HFFc6 (cell line): ENCODE measurements at places on chromosomes 7 and 10.

DNA sequence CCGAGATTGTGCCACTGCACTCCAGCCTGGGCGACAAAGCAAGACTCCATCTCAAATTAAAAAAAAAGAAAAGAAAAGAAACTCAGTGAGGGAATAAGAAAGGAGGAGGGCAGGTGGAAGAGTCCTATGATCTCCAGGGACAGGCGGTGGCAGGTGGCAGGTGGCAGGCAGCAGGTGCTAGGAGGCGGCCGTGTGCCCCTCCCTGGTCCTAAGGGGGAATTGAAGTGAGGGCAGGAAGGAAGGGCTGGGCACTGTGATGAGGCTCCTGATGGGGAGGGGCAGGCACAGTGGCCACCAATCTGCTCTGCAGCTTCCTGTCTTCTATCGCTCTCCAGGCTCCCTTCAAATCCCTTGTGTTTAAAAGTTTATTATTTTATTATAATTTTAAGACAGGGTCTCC is 41.2 kb upstream of the UBE3C start:
- no peak for DNase-seq

GRCh38 chr10:15320118-15320517 is 51.0 kb downstream of the FAM171A1 start:
- no peak for DNase-seq

DNA sequence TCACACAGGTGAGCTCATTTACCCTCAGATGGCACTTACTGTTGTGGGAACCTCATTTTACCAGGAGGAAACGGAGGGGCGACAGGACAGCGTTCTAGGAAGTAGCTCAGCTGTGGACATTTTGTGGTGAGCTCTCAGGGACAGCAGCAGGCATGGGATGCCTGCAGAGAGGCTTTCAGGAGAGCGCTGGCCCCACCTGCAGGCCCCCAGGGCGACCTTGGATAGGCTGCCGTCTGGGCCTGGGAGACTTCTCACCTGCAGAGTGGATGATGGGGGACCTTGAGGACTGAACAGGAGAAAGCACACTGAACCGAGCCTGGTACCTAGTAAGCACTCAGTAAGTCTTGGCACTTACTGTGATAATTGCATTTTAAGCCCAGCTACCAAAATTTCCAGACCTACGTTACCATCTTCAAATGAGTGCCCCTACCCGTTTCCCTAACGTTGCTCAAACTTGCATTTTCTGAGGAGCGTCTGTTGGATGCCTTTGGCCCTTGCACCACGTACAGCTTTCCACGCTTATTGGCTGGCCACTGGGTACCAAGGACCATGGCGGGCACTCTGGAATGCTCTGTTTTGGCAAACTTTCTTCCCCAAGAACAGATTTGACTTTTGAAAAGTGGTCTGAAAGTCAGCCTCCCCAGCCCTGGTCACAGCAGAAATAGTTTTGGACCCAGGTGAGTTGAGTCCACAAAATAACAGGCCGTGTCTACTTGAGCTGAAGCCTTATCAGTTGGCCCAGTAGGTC is 223.4 kb downstream of the EBF3 start:
- no peak for DNase-seq

- no peak for DNase-seq
Measured at GRCh38 chr10:117132751-117133231, 5.3 kb downstream of the VAX1 start.

DNA sequence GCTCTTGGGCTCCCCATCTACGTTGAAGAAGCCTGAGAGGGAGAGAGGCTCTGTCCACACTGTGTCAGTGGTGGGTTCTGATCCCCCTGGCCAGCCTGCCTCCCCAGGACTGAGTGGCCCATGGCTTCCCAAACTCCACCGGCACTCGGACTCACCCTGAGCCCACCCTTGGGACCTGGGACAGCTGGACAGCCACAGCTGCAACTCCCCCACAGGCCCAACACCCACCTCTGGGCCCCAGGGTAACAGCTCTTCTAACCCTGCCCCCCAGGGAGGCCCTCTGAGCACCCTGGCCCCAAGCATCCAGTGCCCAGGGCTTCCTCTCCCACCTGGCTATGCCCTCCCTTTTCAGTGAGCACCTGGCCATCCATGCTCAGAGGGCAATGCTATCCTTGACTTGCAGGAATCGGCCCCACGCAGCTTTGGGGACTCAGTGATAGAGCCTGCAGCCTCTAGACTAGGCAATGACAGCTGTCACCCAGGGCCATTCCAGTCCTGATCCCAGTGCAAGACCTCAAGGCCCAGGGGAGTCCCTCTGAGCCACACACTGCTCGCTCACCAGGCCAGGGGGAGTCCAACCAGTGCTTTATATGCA is 17.9 kb downstream of the OGDHL start:
- DNase-seq, result no peak

DNA sequence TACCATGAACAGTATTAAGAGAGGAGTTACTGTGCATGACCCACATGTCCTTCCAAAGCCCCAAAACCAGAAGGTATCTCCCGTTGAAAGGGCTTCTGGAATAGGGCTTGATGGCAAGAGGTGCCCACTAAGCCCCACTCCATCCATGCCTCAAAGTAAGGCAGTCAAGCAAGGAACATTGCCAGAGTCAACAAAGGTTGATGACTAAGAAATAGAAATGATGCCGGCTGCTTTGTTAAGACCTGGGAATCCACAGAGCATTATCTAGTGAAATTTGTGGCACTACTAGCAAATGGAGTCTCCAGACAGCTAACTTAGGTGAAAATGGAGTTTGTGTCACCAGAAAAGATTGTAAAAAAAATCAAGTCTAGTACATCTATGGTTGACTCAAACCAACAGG is 6.2 kb downstream of the SFR1 start:
- peak; percentile 16 for DNase-seq

GRCh38 chr7:78013386-78013785 is 214.8 kb downstream of the PHTF2 start:
- no peak for DNase-seq

- DNase-seq, result no peak
Measured at GRCh38 chr10:34817586-34817985, 2.5 kb upstream of the PARD3 start.

- no peak for DNase-seq
Measured at GRCh38 chr7:27883696-27884095, 143.7 kb downstream of the TAX1BP1 start.

DNA sequence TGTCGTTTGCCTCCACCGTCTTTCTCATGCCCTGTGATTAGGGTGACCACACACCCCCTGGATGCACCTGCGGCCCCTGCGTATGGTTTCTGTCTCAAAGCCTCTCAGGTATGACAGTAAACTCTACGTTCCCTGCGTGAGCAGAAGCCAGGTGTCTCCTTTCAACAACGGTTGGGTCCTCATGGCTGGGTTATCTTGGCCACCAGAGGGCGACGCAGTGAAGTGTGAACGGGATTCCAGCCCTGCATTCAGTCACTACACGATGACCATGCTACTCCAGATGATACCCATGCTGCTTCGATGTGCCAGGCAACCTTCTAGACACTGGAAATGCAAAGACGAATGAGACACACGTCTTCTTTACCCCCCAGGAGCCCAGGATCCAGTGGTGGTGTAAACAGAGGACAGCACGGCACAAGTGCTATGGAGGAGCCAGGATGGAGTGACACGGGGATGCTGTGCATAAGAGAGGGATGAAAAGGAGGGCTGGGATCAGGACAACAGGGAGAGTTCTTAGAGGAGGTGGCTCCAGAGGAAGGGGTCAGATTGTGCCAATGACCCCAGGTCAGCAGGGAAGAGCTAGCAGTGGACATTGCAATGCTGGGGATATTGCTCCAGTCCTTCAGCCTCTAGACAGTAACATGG is 228.1 kb upstream of the PFKP start:
- no peak for DNase-seq

- DNase-seq, result peak; percentile 21
Measured at GRCh38 chr10:112634096-112634830, 187.2 kb downstream of the VTI1A start.

DNA sequence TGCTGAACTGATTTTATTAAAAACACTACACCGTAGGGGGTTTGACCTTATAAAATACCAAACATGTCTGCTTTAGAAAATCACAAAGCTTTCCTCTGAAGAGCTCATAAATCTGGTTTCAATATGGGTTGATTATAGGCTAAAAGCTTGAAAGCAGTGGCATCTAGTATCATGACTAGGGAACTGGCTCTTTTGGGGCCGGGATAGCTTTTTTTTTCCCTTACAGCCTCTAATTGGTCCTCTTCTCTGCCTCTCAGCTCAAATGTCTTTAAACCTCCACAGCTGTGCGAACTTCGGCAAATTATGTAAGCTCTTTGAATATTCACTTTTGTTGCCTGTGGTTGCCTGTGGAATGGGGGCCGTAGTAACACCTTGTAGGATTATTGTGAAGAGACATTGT is 8.4 kb downstream of the BAMBI start:
- DNase-seq, result no peak

GRCh38 chr10:92832998-92833650 is 15.2 kb upstream of the EXOC6 start:
- no peak for DNase-seq

- peak; percentile 52 for DNase-seq
Measured at GRCh38 chr10:13990946-13991345, 339.8 kb downstream of the FRMD4A start.

GRCh38 chr7:123735539-123735938 is 13.3 kb downstream of the WASL start:
- DNase-seq, result no peak
